ENCODE measurements at places on chromosomes 7 and 10.

DNA sequence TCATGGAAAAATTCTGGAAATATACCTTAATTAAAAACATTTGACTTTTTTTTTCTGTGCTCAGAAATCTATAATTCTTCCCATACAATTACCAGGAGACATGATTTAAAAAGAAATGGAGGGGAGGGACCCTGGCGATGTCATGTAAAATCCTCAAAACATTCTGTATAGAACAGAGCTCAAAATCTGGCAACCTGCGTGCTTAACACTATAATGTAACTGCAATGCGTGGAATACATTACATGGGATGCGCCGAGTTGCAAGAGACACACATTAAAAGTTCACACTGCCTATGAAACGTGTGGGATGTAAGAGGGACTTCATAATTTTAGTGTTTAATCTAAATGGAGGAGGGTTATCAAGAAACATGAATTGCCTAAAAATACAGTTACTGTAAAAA lies 215.0 kb downstream of the GLI3 start:
- DNase-seq: no peak

- no peak for DNase-seq
Observed at GRCh38 chr7:141244435-141244834, 170.6 kb downstream of the TMEM178B start.

DNA sequence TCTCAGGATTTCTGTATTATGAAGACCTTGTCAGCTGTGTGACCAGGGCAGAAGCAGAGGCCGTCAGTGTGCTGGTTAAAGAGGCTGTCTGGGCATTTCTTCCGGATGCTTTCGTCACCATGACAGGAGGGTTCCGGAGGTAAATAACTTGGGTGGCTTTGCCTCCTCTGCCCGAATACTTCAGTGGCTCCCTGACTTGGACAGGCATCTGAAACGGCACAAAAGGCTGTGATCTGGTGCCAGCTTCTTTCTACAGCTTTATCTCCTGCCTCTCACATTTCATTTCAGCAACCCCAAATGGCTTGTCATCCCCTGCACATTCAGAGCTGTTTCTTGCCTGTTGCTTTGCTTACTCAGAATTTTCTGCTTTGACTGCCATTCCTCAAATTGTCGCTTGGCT lies 23.2 kb downstream of the DNTT start:
- no peak for DNase-seq

DNA sequence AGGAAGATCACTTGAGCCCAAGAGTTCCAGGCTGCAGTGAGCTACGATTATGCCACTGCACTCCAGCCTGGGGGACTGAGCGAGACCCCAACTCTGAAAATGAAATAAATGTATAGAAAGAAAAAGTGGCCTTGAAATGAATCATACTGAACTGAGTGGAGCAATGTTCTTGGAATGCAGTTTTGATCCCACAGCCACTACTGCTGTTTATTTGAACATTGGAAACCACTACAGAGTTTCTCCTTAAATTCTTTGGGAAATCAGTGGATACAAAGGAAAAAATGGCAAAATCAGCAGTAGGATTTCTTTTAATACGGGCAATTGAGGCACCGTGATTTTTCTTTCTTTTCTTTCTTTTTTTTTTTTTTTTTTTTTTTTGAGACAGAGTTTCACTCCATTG lies 637.4 kb downstream of the GALNT17 start:
- no peak for DNase-seq

DNA sequence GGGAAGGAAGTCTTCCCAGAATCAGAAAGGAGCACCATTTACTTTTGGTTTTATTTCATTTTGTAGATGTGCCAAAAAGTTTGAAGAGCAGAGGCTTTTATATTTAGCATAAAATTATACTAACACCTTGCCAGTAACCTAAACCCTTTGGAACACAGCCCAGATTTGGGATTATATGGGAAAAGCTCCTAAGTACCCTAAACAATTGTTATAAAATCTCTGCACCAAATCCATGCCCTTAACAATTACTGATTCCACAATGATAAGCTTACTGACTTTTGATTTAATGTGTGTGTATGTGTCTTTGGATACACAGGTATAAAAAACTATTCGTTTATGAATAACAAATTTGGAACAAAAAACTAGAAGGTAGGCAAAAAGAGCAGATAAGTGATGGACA lies 39.0 kb upstream of the TMEM229A start:
- DNase-seq: no peak

DNA sequence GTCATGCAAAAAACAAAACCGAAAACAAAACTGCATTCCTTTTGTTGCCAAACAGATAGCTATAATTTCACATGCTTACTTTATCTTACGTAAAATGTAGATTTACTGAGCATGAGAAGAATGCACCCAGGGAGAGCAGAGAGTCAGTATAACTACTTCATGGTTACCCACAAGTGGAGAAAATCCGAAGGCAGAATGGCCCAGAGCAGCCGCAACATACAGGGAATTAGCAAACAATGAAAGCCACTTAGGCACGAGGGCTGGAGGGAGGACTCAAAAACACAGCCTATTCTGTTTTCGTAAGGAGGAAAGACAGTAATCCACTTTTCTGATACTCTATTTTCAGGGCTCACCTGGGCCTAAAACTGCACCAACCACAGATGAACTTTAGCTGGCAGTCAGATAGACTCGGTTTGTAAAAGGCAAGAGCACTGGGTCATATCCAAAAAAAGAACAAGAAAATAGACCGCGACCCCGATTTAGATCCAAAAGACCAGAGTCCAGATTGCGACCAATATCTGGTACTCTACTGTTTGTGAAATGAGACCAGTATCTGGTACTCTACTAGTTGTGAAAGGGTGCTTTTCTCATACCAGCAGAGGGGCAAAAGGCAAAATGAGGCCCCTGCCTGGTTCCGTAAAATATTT lies 1.3 kb downstream of the ITPRIP start:
- no peak for DNase-seq

- DNase-seq: no peak
Observed at GRCh38 chr7:8120390-8121058, 141.4 kb downstream of the ICA1 start.

GRCh38 chr10:108684431-108684830 lies 1238.9 kb downstream of the XPNPEP1 start:
- DNase-seq: no peak

DNA sequence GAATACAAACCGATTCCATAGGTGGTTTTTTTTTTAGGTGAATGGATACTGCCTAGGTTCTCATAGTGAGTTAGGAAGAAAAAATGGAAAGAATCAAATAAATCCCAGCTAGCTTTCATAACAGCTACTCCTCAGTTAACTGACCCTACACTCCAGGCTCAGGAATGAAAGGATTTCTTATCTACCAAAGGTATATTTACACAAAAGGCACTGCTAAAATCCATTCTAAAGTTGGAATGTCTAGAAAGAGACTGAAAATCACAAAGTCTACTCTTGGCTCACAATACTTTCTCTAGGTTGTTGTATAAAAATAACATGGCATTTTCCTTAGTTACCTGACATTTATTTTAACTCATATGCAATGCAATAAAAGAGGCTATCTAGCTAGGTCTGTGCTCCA lies 375.2 kb downstream of the MAGI2 start:
- no peak for DNase-seq

DNA sequence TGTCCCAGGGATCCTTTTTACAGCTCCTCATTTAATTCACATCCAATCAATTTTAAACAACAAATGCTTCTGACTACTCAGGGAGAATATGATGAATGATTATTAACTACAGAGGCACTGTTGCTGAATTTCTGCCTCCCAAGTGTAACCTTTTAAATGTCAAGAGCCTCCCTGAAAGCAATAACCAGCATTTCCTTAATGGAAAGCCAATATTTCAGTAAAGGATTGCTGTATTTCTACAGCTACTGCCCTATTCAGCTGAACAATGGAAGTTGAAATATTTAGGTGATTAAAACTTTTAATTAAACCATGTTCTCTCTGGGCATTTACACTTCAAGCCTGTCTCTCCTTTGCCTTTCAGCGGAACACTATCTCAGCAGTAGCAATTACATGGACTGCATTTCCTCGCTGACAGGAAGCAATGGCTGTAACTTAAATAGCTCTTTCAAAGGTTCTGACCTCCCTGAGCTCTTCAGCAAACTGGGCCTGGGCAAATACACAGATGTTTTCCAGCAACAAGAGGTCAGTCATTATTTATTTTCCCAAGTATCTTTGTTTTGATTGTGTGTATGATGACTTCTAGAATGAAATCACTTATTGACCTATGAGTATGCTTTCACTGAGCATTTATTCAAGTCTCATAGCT lies 304.7 kb downstream of the BICC1 start:
- no peak for DNase-seq

DNA sequence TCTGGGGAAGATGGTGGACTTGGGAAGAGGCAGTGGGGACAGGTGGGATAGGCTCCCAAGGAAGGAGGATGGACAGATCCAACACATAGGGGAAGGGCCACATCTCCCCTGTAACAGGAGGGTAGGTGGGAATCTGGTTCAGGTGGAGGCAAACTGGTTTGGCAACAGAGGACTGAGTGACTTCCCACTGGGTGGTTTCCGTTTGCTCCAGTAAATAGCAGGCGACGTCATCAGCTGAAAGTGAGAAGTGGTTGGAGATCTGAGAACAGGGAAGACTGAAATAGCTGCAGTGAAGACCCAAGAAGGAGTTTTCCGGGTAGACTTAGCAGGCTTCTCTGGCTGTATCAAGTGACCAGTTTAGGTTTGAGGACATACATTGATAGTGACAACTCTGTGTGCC lies 504.4 kb downstream of the GALNT17 start:
- DNase-seq: no peak

- no peak for DNase-seq
Observed at GRCh38 chr10:49653273-49653929, 26.1 kb upstream of the C10orf53 start.

- no peak for DNase-seq
Observed at GRCh38 chr7:148296994-148297644, 293.4 kb upstream of the C7orf33 start.

DNA sequence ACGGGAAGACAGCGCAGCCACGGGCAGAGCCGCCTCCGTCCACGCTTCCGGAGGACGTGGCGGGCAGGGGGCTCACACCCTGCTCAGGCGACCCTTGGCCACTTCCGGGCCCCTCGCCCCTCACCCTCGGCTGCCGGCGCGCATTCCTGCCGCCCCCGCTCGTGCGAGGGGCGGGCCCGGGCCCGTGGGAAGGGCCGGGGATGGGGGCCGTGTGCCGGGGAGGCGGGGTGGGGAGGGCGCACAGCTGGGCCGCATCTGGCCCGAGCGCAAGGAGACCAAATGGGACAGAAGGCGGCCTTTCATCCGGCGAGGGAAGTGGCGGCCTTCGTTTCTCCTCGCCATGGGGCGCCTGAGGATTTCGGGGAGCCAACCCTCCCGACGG lies 846 bp upstream of the LFNG start:
- DNase-seq: no peak

GRCh38 chr10:17062493-17062892 lies 67.1 kb downstream of the CUBN start:
- no peak for DNase-seq
